ENCODE measurements at places on chromosomes 11 and 22.

- no peak for DNase-seq
Measured at GRCh38 chr11:67411785-67412152, 3.7 kb upstream of the CARNS1 start.

GRCh38 chr11:61587541-61587941 is 6.7 kb upstream of the SYT7 start:
- no peak for DNase-seq

DNA sequence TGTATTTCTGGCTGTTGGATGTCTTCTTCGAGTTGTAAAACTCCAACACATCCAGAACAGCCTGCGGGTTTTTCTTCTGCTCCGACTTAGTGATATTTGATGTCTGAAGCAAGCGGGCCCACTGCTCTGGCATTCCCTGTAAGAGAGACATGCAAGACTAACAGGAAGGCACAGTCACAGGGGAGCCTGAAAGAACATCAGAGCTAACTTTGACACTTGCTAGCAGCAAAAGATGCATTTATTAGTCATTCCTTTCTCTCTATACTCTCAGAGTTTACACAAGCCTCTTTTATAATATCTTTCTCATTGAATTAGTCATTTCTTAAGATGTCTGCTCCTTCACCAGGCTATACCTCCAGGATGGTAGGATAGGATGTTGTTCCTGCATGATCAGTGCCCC is 77.8 kb upstream of the GDPD4 start:
- no peak for DNase-seq

DNA sequence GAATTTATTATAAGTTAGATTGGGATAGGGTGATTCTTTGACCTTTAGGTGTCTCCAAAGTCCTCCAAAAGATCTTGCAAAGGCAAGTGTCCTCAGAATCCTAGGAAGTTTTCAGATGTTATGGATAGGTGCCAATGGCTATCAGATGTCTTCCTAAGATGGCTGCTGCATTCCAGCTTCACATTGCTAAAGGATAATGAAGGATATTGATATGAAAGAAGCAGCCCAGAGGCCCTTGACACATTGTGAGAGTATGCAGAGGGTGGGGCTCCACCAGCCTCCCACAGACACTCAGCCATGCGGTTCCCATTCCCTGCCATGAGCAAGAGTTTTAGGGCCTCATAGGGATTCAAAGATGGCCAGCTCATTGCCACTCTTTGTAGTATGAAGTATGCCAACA is 22.3 kb upstream of the GLYATL2 start:
- no peak for DNase-seq

- DNase-seq: no peak
Measured at GRCh38 chr11:61460986-61461385, 31.1 kb downstream of the SDHAF2 start.

DNA sequence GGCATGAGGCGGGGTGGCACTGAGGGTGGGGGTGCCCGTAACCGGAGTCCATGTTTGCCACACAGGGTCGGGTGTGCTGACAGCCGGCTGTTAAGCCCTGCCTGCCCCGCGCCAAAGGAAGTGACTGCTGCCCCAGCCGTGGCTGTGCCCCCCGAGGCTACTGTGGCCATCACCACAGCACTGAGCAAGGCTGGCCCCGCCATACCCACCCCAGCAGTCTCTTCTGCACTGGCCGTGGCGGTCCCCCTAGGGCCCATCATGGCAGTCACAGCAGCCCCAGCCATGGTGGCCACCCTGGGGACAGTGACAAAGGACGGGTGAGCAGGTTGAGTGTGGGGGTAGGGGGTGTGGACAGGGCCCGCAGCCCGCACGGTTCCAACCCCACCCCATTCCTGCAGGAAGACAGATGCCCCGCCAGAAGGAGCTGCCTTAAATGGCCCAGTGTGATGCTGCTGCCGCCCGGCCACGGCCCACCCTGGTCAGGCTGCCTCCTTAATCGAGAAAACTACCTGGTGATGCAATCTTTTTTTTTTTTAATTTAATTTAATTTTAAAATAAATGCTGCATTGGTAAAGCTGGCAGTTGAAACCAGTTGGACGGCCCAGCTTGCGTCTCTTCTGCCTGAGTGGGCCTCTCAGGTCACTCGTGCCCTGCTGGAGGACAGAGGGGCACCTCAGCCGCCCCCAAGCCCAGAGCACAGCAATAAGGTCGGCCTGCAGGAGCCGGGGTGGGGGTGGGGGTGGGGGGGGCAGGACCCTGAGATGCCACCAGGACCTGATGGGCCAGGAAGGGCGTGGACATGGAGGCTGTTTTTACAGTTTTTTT is 30.8 kb downstream of the SBF1 start:
- no peak for DNase-seq

DNA sequence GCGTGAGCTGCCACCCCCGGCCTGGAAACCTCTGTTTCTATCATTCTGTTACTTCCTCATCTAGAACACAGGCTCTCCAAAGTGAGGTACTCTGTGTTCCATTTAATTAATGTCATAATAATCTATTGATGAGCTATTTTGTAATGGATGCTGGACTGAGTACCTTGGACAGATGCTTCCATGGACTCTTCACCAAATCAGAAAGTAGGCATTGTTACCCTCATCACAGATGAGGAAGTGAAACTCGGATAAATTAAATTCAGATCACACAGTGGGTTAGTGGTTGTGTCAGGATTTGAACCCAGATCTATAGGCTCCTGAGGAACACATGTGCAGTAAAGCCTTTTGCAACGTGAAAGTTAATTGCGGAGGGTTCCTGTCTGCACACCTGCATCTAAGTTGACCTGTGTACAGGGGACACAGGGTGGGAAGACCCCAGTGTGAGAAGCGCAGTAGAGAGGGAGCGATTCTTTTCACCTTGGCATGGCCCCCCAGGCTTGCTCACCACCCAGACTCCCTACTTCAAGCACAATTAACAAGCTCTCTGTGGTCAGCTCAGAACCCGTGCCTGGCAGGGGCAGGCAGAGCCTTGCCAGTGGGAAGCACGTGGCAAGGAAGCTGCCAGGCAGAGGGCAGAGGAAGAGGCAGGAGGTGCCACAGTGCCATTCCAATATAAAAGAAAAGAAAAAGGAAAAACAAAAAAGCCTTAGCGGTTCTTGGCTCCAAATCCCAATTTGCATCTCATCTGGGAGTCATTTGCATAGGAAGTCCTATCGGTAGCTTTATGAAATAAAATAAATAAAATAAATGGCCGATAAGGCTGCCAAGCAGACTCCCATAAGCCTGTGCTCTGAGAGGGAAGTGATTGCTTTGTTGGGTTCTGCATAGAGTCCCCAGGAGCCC is 239.3 kb downstream of the GRIK4 start:
- DNase-seq: no peak

GRCh38 chr11:126345283-126345682 is 10.2 kb upstream of the ST3GAL4 start:
- DNase-seq: no peak

DNA sequence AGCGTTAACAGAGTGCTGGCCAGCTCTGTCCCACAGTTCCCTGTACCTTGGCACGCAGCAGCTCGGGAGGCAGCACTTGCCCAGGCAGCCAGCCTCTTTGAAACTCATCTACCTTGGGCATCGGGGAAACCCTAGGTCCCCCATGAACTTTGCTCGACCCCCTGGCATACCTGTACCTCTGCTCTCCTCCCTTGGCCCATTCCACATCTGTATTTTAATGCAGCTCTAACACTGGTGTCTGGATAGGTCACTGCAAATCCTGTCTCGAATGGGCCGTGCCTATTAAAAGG is 304.1 kb downstream of the TBC1D22A start:
- DNase-seq: no peak

- no peak for DNase-seq
Measured at GRCh38 chr22:22050141-22050775, 67.7 kb upstream of the TOP3B start.
